Activated CD4-positive, alpha-beta T cell treated with anti-CD3 and anti-CD28 coated beads, Interleukin-10, Interleukin-2, amounts not matched to agents 100 ng/mL and 50 ng/mL, durations not matched to agents 16 hours and 8 hours (primary cell): ENCODE measurements at places on chromosomes 16 and 17.

GRCh38 chr16:1953734-1954133, 755 bp downstream of the RPL3L start:
- no peak for DNase-seq

- no peak for DNase-seq
Observed at GRCh38 chr16:80500961-80501525, 39.8 kb upstream of the DYNLRB2 start.

DNA sequence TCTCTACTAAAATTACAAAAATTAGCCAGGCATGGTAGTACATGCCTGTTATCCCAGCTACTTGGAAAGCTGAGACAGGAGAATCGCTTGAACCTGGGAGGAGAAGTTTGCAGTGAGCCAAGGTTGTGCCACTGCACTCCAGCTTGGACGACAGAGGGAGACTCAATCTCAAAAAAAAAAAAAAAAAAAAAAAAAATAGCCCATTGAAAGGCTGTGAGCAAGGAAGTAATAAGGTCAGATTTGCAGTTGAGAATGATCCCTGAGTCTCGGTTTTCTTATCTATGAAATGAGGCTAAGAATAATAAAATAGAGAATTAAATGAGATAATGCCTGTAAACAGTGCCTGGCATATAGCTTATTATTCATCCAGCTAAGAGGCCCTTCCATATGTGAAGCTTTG, 1.3 kb upstream of the PDK2 start:
- DNase-seq: no peak

DNA sequence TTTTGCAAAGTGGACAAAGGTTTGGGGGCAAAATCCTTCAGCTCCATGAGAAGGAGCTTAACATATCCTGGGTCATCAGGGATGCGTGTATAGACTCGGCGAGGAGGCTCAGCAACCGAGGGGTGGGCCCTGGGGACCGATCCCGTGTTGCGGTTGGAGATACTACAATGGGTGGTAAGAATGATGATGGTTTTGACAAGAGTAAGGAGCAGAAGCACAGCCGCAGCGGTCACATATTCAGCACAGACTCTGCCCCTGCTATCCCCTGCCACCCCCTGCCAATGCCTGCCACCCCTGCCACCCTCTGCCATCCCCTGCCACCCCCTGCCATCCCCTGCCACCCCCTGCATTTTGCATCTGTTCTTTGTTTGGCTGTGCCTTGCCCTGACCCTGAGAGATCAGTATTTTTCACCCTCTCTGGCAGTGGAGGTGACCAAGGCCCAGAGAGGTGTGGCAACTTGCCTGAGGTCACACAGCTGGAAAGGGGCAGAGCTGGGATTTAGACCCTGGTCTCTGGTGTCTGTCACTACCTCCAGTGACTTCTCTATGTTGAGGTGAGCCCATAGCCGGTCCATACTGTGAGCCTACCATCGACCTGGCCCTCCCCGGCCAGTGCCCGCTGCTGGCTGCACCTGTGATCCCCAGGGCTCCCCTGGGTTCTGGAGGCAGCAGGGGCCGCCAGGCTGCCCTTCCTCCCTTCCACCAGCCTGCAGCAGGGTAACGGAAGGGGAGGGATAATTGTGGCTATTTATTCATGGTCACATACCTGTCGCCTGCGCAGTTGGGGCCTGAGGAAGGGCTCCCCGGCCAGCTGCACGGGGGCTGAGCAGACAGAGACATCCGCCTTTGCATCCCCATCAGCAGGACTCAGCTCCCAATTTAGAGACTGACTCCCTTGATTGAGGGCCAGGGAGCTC, 74.9 kb upstream of the CBX4 start:
- no peak for DNase-seq

- DNase-seq: no peak
Observed at GRCh38 chr17:46879101-46879500, 27.7 kb downstream of the WNT9B start.

GRCh38 chr17:35368081-35368830, 5.2 kb downstream of the SLFN11 start:
- peak; percentile 56 for DNase-seq
